Aorta (tissue), 5 donors: ENCODE measurements at places on chromosomes 1 and 21. TPM values are rescaled to one million over a fixed set of nuclear protein-coding genes. Genes with fewer than 3 reads are reported as not detected.

AMPD1 gene
- not detected for polyA plus RNA-seq

RGS7 gene
- not detected for polyA plus RNA-seq

RIPPLY3 gene
- not detected for polyA plus RNA-seq

MAN1C1 gene
- polyA plus RNA-seq, result 2.8 TPM

CFAP141 gene
- not detected for polyA plus RNA-seq
